ENCODE measurements at places on chromosomes 16 and 17. TPM values are rescaled to one million over a fixed set of nuclear protein-coding genes. Genes with fewer than 3 reads are reported as not detected.
A peak's percentile ranks its signal among the peaks of the same experiment; 100 is the strongest.

DNA sequence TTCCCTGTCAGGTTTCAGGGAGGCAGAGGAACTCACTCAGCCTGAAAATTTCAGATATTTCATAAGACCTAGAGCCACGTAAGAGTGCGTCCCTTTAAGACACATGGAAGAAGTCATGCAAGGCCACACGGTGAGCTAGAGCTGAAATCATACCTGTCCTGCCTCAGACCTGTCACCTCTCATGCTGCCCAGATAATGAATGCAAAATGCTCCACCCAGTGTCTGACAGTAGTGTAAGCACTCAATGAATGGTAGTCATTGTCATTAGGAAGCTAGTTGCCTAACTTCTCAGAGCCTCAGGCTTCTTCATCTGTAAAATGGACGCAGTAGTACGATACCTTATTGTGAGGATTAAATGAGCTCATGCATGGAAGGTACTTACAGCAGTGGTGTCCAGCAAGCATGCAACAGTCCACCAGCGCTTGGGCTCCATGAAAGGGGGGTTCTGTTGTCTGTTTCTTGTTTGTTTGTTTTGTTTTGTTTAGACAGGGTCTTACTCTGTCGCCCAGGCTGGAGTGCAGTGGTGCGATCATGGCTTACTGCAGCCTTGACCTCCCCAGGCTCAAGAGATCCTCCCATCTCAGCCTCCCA, 60.7 kb downstream of the WSB1 start:
- peak; percentile 36 for DNase-seq

DNA sequence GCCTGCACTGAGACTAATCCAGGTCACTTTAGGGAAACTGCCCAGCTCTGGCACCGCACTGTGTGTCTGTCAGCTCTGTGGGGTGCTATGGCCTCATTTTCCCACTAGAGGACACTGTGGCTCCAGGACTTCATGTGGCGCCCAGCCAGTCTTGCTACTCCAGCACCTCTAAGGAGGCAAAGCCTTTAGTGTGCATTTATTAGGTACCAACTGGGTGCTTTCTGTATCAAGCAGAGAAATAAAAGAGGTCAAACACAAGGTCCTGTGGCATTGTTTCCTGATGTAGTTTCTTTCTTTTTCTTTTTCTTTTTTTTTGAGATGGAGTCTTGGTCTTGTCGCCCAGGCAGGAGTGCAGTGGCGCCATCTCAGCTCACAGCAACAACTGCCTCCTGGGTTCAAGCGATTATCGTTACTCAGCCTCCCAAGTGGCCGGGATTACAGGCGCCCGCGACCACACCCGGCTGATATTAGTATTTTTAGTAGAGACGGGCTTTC, 12.5 kb upstream of the RHBDL3 start:
- peak; percentile 83 for DNase-seq

- DNase-seq = no peak
Measured at GRCh38 chr17:74408815-74409214, 23.1 kb upstream of the GPRC5C start.

DNA sequence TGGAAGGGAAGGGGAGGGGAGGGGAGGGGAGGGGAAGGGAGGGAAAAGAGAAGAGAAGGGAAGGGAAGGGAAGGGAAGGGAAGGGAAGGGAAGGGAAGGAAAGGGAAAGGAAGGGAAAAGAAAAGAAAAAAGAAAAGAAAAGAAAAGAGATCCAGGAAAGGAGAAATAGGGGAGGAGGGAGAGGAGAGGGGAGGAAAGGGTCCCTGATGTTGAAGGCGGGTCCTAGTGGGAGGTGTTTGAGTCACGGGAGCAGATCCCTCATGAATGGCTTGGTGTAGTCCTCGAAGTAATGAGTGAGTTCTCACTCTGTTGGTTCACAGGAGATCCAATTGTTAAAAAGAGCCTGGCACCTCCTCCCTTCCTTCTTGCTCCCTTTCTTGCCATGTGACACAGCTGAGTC, 6.9 kb upstream of the USP31 start:
- no peak for DNase-seq

- DNase-seq = peak; percentile 41
Measured at GRCh38 chr17:79809530-79810129, 12.8 kb upstream of the CBX8 start.

- peak; percentile 42 for DNase-seq
Measured at GRCh38 chr17:4833941-4834680, 971 bp downstream of the MINK1 start.

DNA sequence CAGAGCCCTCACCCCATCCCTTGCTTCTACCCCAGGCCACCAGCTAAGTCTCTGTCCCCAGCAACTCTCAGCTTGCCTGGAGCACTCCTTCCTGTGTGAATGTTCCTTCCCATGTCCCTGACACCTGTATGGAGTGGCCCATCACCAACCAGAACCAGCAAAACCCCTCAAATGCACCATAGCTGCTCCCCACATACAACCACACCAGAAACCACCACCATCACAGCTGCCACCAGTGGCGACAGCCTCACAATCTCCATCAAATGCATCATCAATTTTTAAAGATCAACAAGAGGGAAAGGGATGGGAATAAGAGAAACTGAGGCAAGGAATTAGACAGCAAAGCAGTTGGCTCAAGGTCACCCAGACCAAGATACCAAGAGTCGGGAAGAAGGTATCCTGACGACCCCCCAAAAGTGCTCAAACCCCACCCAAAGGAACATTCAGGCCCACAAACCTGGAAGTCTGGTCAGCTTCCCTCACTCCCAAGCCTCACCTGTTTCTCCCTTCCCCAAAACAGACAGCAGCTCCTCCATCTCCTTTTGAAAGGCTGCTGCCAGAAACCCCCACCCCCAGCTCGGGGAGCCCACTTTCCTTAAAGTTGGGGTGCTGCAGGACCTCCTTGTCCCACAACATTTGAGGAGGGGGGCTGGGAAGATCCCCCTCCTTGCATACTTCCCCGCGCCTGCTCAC, 1.8 kb downstream of the SRCIN1 start:
- DNase-seq = no peak

DNA sequence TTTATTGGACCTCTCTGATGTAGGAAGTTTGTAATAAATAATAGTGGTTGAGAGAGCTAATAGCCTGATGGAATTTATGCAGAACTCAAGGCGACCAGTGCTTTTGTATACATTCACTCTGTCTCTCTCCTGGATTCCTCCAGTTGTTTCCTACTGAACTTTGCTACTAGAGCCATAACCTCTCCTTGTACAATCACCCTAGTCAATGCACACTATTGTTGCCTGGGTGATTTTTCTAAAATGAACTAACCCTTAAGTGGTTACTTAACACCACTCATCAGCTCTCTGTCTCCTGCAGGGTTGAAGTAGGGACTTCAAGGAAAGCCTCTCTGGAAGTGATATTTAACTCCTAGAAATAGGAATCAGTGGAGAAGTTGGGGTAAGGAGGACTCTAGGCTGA, 9.7 kb downstream of the PHKB start:
- no peak for DNase-seq

GRCh38 chr16:31493506-31494125, 10.7 kb downstream of the SLC5A2 start:
- DNase-seq = no peak

GRCh38 chr17:29710520-29710884, 87.8 kb upstream of the CORO6 start:
- DNase-seq = no peak

DNA sequence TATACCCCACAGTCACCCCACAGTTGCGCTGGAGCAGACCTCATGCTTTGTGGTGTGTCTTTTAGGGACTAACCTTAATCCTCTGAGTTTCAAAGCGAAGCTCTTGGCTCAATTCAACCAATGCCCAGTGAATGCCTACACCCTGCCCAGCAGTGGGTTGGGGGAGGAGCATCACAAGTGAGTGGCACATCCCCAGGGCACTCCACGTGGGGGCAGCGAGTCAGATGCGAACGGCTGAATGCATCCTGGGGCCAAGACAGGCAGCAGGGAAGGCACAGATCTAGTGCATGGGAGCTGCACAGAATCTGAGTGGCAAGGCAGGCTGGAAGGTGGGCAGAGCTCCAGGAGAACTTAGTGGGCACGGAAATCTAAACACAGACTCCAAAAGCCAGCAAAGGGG, 39.2 kb downstream of the IFT140 start:
- DNase-seq = no peak

DNA sequence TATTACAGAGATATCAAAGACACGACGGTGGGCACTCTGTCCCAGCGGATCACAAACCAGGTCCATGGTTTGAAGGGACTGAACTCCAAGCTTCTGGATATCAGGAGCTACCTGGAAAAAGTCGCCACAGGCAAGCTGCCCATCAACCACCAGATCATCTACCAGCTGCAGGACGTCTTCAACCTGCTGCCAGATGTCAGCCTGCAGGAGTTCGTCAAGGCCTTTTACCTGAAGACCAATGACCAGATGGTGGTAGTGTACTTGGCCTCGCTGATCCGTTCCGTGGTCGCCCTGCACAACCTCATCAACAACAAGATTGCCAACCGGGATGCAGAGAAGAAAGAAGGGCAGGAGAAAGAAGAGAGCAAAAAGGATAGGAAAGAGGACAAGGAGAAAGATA, 8.7 kb downstream of the PSMD7 start:
- no peak for DNase-seq

GRCh38 chr16:84806256-84806889, 13.4 kb upstream of the CRISPLD2 start:
- no peak for DNase-seq

DNA sequence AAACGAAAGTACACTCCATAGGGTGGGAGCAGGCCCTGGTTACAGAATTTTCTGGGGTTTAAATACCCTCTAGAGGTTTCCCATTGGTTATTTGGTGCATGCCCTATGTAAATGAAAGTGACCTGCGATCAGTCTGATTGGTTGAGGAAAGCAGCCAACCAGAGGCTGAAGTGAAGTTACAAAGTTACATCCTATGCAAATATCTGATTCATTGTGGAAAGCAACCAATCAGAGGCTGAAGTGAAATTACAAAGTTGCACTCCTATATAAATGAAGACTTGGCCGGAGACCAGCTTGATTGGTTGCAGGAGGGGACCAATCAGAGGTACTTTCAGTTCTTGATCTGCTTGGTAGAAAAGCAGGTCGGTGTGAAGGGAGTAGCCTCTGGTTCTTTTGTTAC, 24.4 kb downstream of the NAA60 start:
- no peak for DNase-seq

DNA sequence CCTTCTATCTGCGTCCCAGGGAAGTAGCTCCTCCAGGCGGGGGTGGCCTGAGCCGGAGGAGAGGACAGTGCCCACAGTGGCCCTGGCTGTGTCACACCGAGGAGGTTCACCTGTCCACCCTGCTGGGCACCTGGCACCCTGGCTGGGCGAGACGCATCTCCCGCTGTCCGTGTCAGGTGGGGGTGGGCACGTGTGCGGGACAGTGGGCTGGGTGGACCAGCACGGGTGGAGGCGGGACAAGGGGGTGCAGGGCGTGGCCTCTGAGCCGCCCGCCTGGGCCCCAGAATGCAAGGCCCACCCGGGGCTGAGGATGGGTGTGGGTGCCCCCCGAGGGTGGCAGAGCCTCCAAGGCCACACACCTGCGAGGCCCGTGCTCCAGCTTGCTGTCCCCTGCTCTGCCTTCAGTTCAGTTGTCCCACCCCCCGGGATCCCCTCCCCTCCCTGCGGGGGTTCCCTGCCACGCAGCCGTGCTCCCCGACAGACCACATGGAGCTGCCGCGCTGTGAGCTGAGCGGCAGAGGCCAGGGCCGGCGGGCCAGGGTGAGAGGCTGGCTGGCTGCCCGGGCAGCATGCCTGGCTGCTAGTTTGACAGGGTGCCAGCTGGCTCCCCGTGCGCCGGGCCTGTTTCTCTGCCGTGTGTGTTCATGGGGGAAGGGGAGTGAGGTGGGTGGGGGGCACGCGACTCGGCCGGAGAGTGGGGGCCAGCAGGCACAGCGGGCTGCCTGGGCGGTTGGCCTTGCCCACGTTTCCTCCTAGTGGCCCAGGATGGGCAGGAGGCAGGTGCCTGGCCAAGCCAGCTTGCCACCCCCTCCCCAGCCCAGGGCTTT, 33.9 kb downstream of the BAHCC1 start:
- peak; percentile 90 for DNase-seq

- no peak for DNase-seq
Measured at GRCh38 chr16:87721622-87722585, 43.9 kb downstream of the KLHDC4 start.

GRCh38 chr16:2090777-2091546, 43.2 kb downstream of the TSC2 start:
- DNase-seq = peak; percentile 93

ATAD5 gene
- total RNA-seq = 1.6 TPM

HIC1 gene
- 9.6 TPM for total RNA-seq

DHX38 gene
- total RNA-seq = 28.3 TPM

ABCC6 gene
- total RNA-seq = 45.1 TPM

C1QL1 gene
- 2.9 TPM for total RNA-seq

ALOXE3 gene
- total RNA-seq = not detected

CCL14 gene
- 6.0 TPM for total RNA-seq

SLC6A2 gene
- total RNA-seq = not detected

LRRC36 gene
- total RNA-seq = 1.6 TPM

P2RX1 gene
- 45.4 TPM for total RNA-seq

PRDM7 gene
- total RNA-seq = not detected

GP2 gene
- 12,053 TPM for total RNA-seq

TMC5 gene
- total RNA-seq = 0.66 TPM

PLA2G10 gene
- not detected for total RNA-seq

All from body of pancreas (tissue), 4 donors.